ENCODE measurements at places on chromosomes 16 and 17.

DNA sequence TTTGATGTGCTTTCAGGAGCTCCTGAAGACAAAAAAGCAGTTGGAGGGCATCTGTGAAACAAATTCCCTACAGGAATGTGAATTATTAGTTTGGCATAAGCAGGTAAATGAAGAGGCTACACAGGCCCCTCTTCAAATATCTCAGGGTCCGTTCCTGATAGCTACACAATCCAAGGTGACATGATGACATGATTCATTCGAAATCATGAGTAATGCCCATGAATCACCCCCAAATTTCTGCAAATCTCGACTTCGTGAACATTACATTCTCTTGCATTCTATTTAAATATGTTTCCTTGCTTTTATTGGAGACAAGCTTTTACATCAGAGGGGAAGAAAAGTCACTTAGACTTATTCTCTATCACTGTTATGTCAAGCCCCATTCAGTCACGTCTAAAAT lies 22.3 kb downstream of the GAN start:
- no peak for DNase-seq

- DNase-seq, result no peak
Observed at GRCh38 chr16:21568502-21569189, 30.7 kb upstream of the METTL9 start.

GRCh38 chr17:16121915-16122314 lies 93.4 kb downstream of the NCOR1 start:
- no peak for DNase-seq

DNA sequence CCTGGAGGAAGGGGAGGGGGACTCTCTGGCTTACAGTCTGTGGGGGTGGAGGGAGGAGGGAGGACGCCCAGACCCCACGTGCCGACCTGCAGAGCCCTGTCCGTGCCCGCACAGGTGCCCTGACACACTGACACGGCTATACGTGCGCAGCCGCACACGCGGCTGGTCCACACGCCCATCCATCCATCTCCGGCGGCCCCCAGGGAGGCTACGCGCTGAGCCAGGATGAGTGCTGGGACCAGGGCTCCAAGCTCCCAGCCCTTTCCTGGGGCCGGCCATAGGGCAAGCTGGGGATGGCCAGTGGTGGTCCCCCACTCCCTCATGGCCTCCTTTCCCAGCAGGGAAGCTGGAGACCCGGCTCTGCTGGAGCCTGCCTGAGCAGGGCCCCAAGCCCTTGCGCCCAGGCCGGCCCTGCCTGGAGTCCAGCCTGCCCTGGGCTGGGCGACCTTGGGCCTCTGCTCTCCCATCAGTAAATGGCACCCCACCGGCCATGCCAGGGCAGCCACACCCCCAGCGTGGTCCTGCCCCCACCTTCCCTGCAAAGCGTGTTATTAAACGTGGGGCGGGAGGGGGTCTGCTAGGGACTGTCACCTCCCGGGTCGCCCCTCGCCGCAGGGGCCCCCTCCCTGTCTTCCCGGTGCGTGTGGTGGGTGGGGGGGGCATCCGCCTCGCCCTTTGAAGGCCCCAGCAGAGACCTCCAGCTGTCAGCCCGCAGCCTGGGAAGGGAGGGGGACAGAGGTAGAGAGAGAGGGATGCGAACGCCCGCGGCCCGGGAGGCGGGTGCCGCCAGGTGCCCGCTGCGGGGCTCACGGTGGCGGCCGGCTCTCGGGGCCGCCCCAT lies 863 bp downstream of the CASKIN1 start:
- DNase-seq, result no peak

DNA sequence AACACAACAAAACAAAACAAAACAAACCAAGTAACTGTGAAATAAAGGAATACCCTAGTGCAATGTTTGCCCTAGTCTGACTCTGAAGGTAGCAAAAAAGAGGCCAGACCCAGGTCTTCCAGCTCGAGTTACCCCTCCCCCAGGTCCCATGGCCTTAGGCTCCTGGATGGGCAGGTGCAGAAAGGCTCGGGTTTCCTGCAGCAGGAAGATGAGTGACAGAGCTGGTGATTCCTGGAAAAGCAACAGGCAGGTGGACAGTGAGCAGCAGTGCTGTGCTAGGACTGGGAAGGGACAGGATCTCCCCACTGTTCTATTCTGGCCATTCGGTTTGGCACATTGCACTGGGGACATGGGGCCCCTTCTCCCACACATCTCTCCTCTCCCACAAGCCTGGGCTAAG lies 42.9 kb upstream of the MRTFB start:
- DNase-seq, result peak; percentile 1

DNA sequence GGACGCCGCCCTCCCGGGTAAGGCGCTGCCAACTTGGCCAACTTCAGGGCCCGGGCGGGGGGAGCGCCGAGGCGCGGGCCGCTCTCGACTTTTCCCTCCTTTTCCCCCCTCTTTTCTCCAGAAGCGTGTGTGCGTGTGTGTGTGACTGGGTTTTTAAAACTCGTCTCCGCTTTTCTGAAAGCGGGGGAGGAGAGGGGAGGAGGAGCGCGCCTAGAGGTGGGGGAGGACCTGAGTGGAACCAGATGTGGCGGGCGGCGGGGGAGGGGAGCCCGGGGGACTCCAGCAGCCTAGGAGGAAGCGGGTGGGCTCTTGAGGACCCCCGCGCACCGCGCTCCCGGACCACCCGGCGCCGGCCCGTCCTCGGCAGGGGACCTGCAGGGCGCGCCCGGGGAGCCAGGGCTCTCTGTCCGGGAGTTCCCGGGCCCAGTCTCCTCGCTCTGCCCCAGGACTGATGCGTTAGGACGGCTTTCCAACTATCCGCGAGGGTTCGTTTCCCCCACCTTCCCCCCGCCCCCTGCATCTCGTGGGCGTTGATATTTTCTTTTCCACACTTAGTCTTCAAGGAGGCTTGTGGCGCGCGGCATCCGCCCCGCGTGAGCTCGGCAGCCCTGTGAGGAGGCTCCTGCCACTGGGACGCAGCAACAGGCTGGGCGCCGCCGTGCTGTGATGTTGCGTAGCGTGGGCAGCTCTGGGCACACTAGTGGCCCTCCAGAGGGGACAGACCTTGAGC lies 599 bp downstream of the MRC2 start:
- no peak for DNase-seq

DNA sequence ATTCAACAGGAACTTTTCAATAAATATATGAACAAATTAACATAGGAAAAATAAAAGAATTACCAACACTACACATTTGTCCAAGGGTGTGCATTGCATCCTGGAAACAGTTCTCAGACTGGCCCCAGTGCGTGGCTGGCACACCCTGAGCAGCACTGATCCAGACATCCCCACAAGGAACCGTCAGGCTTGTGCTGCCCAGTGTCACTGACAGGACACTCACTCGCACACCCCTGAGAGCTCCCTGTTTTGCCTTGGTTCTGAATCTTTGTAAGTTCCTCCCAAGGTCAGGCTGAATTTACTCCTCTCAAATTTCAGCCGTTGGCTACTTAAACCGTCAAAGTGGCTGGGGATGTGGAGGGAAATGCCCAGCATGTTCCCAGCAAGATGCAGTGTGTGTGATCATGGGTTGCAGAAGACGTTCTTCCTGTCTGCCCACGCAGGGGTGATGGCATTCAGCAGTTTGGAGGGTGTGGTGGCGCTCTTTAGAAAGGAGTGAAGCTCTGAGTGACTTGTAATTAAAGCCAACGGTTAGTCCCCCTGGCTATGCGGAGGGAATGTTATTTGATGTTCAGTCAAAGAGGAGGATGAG lies 1.7 kb downstream of the MT2A start:
- no peak for DNase-seq

GRCh38 chr16:84813141-84813934 lies 6.4 kb upstream of the CRISPLD2 start:
- no peak for DNase-seq

DNA sequence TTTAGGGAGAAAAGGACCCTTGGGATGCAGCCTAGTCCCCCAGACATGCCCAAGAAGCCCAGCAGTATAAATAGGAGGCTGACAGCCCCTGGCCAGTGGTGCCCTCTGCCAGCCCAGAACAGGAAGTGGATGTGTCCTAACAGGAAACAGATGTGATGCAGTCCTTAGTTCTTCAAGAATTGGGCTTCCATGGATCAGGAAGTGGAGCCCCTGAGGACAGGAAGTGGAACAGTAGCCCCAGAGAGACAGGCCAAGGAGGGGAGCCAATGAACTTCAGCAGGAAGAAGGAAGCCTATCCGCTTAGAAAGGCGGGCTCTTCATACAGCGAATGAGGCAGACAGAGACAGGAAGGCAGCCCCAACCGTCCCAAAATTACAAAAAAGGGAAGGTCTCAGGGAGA lies 7.2 kb downstream of the CTF1 start:
- no peak for DNase-seq
